ENCODE measurements at places on chromosomes 2 and 18.

GRCh38 chr18:77754475-77755044 lies 504.9 kb downstream of the GALR1 start:
- no peak for DNase-seq

GRCh38 chr2:209086761-209087160 lies 337.1 kb upstream of the MAP2 start:
- no peak for DNase-seq

GRCh38 chr18:8722946-8723820 lies 17.8 kb downstream of the MTCL1 start:
- DNase-seq, result no peak

DNA sequence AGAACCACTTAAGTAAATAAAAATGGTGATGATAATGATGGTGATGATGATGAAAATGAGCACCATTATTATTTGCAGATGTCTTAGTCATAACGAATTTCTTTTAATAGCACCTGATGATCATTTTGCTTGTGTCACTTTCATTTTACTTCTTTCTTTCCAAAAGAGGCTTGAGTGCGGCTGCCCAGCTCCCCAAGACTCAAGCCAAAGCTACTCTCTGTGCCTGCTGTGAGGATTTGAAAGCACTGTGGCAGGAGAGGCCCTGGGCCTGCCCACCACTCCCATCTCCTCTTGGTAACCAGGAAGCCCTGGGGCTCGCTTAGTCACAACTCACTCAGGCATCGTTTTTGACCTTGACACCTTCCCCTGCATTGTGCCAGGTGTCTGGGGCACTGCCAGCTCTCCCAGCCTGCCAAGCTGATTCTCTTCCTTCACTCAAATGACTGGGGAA lies 41.2 kb downstream of the RPL37A start:
- no peak for DNase-seq

GRCh38 chr2:218397820-218398436 lies 1.7 kb upstream of the CTDSP1 start:
- peak; percentile 93 for DNase-seq

- no peak for DNase-seq
Measured at GRCh38 chr18:78765142-78765541, 214.5 kb upstream of the SALL3 start.

- DNase-seq, result no peak
Measured at GRCh38 chr2:158273791-158274190, 172.1 kb downstream of the UPP2 start.

DNA sequence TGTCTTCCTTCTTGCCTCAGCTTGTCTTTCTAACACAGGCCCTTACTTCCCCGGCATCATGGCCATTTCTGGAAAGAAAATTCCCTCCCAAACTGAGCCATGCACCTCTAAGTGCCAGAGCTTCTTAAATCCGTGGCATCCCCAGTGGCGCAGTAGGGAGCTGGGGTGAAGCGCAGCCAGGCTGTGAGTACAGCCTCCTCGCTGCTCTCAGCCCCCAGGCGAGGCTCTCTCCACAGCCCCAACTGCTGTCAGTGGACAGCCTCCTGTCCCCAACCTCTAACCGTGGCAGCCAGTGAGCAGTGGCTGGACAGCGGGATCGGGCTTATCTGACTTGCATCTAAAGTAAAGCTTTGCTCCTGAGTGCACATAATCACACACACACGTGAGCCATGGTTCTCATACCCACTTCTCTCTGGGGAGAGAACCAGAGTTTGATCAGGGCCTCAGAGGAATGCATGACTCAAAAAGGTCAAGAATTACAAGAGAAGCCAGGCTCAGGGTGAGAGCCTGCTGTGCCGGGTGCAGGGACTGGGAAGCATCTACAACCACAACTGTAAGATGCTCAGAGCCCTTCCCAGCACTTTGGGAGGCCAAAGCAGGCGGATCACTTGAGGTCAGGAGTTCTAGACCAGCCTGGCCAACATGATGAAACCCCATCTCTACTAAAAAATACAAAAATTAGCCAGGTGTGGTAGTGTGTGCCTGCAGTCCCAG lies 50.7 kb downstream of the SFXN5 start:
- DNase-seq, result no peak

- DNase-seq, result no peak
Measured at GRCh38 chr2:239660390-239661230, 259.8 kb upstream of the HDAC4 start.

DNA sequence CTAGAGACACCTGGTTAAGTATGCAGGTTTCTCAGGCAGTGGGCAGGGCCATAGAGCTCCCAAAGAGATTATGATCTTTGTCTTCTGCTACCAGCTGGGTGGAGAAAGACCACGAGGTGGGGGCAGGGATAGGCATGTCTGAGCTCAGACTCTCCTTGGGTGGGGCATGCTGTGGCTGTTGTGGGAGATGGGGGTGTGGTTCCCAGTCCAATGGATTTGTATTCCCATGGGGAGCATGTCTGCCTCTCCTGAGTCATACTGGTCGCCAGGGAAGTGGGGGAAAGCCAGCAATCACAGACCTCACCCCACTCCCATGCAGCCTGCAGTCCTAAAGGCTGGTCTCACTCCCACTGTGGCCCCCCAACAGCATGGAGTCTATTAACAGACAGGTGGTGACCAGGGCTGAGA lies 31.4 kb upstream of the RHOB start:
- no peak for DNase-seq

DNA sequence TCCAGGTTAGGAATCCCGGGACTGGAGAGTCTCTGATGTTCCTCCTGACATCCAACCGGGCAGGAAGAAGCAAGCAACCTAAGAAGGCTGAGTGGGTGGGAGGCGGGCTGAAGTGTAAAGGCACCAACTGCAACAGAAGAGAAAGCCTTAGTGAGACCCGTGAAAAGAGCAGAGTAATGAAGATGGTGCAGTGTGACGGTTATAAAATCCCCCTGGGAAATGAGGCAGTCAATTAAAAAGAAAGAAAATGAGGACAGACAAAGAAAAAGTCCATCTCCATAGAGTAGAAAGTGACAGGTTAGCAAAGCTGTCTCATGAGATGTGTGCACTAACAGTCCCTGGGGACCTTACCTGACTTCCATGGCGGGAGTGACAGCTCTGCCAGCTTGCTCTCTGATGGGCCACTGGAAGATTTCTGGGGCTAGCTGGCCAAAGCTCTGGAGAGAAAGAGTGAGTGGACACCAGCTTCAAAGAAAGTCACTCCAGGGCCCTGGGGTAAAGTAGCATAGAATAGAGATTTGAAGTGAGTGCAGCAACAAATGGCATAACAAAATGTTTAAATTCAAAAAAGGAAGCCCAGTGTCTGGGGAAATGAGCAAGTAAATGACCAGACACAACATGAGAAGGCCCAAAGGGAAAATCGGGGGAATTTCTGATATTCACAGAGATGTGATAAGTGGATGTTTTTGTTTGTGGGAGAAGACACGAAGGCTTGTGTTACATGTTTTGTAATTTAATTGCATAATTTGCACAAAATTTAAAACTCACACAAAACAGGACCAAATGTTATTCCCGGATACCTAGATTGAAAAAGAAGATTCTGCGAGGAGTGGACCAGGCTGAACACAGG lies 44.1 kb upstream of the IGFBP2 start:
- DNase-seq, result no peak

DNA sequence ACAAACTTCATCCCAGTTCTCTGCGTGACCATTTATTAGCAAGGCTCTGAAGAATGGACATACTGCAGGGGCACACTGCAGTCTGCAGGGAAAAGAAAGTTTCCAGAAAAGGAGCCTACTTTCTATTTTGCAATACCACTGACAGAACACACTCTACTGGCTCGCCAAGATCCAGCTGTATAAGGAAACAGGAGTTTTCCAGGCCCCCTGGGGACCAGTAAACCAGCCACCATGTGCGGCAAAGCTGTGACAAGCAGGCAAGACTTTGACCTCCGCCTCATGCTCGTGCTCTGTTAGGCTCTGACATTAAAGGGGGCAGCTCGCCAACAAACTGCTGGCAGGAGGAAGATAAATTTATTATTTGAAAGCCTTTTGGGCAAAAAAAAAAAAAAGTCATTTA lies 67.3 kb downstream of the CCBE1 start:
- no peak for DNase-seq

- DNase-seq, result no peak
Measured at GRCh38 chr2:144454466-144455287, 65.2 kb downstream of the ZEB2 start.

- DNase-seq, result no peak
Measured at GRCh38 chr2:14608245-14608644, 24.3 kb upstream of the LRATD1 start.

GRCh38 chr2:70095720-70096670 lies 8.7 kb downstream of the PCBP1 start:
- no peak for DNase-seq

DNA sequence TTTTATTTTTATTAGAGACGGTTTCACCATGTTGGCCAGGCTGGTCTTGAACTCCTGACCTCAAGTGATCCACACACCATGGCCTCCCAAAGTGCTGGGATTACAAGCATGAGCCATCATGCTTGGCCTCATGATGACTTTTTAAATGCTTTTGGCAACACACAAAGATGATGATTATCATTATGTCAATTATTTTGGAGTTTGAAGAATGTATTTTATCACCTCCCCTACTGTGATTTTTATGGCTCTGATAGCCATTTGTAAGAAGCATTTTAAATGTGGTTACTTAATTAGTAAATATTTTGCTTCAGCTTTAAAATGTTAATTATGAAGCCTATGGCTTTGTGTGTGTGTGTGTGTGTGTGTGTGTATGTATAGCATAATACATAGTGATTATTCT lies 45.1 kb upstream of the RAB27B start:
- DNase-seq, result no peak

GRCh38 chr2:8682719-8683667 lies 1.1 kb downstream of the ID2 start:
- DNase-seq, result peak; percentile 85

- DNase-seq, result no peak
Measured at GRCh38 chr2:224310943-224311625, 90.8 kb downstream of the FAM124B start.

DNA sequence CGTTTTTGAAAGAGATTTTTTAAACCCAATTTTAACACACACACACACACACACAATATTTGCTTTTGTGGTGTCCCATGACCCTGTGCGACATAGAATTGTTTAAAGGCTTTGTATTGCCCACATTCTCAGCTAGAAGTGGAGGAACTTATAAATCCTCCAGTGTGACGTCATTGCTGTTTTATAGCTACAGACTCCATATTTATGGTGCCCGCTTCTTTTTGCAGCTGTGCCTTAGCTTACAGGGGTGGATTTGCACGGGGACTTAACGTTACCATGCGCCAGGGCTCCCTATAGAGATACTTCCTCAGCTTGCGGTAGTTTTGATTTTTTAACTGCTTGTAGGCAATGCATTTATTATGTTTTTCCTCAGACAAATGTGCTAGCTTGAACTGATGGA lies 101.9 kb upstream of the SMIM21 start:
- no peak for DNase-seq

DNA sequence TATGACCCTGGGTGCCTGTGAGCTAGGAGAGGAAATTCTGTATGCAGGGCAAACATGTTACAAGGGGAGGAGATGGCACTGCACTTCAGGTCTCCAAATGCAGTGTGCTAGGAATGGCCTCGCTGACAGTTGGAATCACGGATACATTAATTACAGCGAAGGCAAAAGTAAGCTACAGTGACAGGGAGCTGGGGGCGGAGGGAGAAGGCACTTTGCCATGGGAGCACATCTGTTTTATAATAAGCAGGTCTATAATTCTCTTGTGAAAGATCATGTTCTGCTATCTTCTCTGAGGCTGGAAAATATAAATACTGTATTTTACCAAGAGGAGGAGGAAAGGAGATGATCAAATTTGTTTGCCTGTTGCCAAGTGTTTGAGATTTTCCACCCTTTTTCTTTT lies 56.3 kb upstream of the FZD5 start:
- DNase-seq, result no peak

GRCh38 chr2:159613651-159614285 lies 2.6 kb downstream of the BAZ2B start:
- DNase-seq, result no peak

GRCh38 chr2:136149011-136149410 lies 31.1 kb upstream of the CXCR4 start:
- no peak for DNase-seq

- no peak for DNase-seq
Measured at GRCh38 chr2:156986339-156986988, 271.0 kb upstream of the GALNT5 start.

DNA sequence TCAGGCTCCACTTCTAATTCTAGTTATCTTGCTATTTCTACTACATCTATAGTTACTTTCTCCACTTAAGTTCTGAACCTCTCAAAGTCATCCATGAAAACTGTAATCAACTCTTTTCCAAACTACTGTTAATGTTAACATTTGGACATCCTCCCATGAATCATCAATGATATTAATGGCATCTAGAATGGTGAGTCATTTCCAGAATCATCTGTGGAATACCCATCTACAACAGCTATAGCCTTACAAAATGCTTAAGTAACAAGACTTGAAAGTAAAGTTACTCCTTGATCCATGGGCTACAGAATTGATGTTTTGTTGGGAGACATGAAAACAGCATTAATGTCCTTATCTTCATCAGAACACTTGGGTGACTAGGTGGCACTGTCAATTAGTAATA lies 35.4 kb downstream of the BARD1 start:
- no peak for DNase-seq

DNA sequence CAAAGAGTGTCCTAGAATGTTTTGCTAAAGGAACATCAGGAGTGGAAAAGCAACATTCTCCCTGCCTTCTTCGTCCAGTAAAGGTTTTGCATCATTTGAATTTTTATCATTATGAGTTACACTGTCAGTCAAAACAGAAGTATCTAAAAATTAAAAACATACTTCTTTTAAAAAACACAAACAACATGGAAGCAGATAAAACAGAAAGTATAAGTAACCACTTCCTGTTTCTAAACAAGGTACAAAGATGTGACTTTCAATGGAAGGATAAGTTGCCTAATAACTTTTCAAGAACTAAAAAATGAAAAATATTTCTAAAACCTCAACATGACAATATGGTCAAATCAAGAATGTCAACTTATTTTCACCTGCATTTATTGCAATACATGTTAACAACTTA lies 158.2 kb downstream of the STK39 start:
- DNase-seq, result no peak

DNA sequence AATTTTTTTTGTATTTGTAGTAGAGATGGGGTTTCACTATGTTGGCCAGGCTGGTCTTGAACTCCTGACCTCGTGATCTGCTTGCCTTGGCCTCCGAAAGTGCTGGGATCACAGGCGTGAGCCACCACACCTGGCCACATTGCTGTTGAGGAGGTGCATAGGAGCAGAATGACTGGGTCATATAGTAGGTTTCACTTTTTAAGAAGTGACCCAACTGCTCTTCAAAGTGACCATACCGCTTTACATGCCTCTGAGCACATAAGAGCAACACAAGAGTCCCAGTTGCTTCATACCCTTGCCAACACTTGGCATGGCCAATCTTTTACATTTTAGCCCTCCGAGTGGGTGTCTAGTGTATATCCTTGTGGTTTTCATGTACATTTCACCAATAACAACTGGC lies 28.9 kb downstream of the RRM2 start:
- DNase-seq, result no peak

Measured in activated CD4-positive, alpha-beta T cell treated with anti-CD3 and anti-CD28 coated beads, Interleukin-2, amount 10 ng/mL, durations not matched to agents 24 days and 14 days (primary cell).